ENCODE measurements at places on chromosomes 13 and 19. TPM values are rescaled to one million over a fixed set of nuclear protein-coding genes. Genes with fewer than 3 reads are reported as not detected.

The CFD gene
- total RNA-seq, result 45.8 TPM

DNA sequence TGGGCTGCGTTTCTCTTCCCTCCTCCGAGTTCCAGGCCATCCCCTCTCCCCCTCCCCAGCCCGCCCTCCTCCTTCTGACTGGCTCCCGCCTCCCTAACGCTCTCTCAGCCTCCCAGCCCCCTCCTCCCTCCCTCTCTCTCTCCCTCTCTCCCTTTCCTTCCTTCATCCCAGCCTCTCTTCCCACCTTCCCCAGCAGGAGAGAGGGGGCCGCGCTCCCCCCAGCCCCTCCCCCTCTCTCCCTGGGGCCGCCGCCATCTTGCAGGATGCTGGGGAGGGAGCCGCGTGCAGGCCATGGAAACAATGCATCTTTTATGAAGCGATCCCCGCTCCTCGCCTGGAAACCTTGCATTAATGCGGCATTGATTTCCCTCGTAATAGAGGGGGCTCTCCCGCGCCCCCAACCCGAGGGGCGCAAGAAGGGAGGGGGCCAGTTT, 42.6 kb upstream of the ADGRL1 start:
- peaks cover 18% of the 10 kb centered on the region for H3K4me1 ChIP-seq
- H3K36me3 ChIP-seq, result no peaks in the 10 kb centered on the region
- peak overlapping the region; percentile 53 for H3K27ac ChIP-seq
- DNase-seq, result peak; percentile 40

- no peak for DNase-seq
- H3K4me1 ChIP-seq, result no peaks in the 10 kb centered on the region
- peaks cover 16% of the 10 kb centered on the region for H3K27me3 ChIP-seq
- H3K27ac ChIP-seq, result no peak overlapping the region
- H3K4me3 ChIP-seq, result no peak overlapping the region
- no peaks in the 10 kb centered on the region for H3K36me3 ChIP-seq
Measured at GRCh38 chr19:33697766-33698165, 76.0 kb downstream of the CHST8 start.

DNA sequence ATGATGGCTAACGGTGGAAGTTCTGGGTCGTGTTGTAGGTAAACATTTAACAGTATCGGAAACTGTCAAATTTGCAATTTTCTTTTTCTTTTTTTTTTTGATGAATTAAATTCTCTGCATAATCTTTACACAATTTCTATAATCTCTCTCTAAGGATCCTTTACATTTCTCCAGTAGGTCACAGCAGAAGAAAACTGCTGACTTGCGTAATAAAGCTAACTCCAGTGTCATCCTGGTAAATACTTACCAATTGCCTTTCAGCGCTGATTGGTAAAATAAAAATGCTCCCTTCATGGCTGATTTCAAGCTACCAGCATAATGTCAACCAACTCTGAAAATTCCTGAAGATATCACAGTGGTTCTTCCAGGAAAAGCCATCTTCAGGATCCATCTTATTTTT, 510.5 kb upstream of the ATXN8OS start:
- no peaks in the 10 kb centered on the region for H3K27me3 ChIP-seq
- DNase-seq, result no peak
- H3K27ac ChIP-seq, result no peak overlapping the region
- H3K36me3 ChIP-seq, result no peaks in the 10 kb centered on the region
- H3K4me1 ChIP-seq, result no peaks in the 10 kb centered on the region
- H3K4me3 ChIP-seq, result no peak overlapping the region

DNA sequence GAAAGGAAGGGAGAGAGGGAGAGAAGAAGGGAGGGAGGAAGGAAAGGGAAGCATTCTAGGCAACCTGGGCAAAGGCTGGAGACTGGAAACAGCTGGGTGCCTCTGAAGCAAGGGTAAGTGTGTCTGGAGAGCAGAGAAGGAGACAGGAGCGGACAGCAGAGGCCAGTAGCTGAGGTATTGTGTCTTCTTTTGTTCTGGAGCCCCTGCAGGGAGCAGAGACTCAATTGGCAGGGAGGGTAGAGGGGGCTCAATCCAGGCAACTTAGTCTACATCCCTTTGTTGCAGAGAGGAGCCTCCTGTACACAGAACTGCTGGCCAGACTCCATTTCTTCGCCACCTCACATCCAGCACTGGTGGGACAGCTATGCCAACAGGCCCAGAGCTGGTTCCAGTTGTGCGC, 53.2 kb downstream of the NWD1 start:
- no peak for DNase-seq
- H3K4me1 ChIP-seq, result no peaks in the 10 kb centered on the region
- no peak overlapping the region for H3K27ac ChIP-seq
- H3K36me3 ChIP-seq, result no peaks in the 10 kb centered on the region

The PAF1 gene
- 37.4 TPM for total RNA-seq

DNA sequence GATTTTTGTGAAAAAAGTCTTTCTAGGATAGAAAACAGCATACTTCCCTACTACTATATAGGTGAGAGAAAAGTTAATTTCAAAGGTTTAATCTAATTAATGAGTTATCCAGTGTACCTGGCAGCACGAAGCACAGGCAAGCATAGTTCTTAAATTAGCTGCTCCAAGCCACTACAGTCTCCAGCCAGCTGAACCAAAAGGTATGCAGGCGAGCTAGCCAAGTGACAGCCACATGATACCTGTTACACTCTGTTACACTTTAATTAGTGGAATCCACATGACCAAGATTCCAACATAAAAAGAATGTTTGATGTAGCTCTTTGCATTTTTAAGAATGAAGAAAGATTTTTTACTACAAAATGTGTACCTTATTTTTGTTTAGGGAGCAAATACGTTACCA, 15.5 kb downstream of the SLC25A30 start:
- H3K36me3 ChIP-seq, result peaks cover 50% of the 10 kb centered on the region
- DNase-seq, result no peak
- H3K27ac ChIP-seq, result peak overlapping the region; percentile 78
- H3K27me3 ChIP-seq, result no peaks in the 10 kb centered on the region
- peaks cover 36% of the 10 kb centered on the region for H3K4me1 ChIP-seq

The LRRC63 gene
- not detected for total RNA-seq

The CGB3 gene
- not detected for total RNA-seq

The ANKRD24 gene
- total RNA-seq, result 0.17 TPM

- H3K4me1 ChIP-seq, result no peaks in the 10 kb centered on the region
- H3K27ac ChIP-seq, result peak overlapping the region; percentile 21
- no peak overlapping the region for H3K4me3 ChIP-seq
- H3K36me3 ChIP-seq, result no peaks in the 10 kb centered on the region
- no peaks in the 10 kb centered on the region for H3K27me3 ChIP-seq
Measured at GRCh38 chr13:30792285-30793000, 57.1 kb downstream of the ALOX5AP start.

GRCh38 chr13:25973085-25973484, 78.7 kb downstream of the SHISA2 start:
- H3K4me1 ChIP-seq, result no peaks in the 10 kb centered on the region
- H3K4me3 ChIP-seq, result no peak overlapping the region
- H3K27ac ChIP-seq, result no peak overlapping the region
- DNase-seq, result no peak
- no peaks in the 10 kb centered on the region for H3K36me3 ChIP-seq
- H3K27me3 ChIP-seq, result peaks cover 46% of the 10 kb centered on the region

The ZNF154 gene
- 2.8 TPM for total RNA-seq

The FFAR3 gene
- 0.49 TPM for total RNA-seq

DNA sequence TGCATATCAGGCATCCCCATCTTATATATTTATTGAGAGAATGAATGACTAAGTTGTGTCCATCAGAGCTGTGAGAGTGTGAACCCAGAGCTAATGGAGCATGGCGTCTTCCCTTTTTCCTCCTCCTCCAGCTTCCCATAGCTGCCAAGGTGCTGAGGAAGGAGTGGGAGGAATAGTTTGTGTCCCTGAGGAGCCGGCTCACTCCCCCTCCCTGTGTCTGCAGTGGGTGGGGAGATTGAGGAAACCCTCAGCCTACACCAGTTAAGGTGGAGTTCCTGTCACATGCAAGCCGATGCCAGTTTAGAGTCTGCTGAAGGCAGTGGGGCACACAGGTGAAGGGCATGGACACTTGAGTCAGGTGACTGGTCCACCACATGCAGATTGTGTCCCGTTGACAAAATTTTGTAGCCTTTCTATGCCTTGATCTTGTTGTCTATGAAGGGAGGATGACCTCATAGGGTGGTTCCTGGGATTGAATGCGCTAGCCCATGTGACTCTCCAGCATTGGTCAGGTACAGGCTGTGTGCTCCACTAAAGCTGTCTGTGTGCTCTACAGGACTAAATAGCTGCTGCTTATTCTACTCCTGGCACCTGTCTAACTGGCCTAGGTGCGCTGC, 47.6 kb upstream of the GPI start:
- no peak overlapping the region for H3K4me3 ChIP-seq
- peak overlapping the region; percentile 71 for H3K27ac ChIP-seq
- peaks cover 21% of the 10 kb centered on the region for H3K4me1 ChIP-seq

DNA sequence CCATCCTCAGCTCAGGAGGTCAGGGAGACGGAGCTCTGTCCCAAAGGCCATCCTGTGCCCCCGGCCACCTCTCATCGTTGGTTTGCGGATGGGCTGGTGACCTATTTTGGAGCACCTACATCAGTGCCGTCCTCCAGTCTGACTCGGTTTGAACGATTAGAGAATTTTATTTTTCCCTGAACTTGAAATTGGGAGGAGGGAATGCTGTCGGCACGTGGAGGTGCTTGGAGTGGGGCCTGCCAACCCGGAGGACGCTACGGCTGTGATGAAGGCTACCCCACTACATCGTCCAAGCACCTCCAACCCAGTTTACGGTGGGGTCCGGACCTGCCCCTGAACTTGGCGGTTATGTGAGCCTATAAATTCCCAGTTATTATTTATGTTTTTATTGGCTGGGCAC, 3.0 kb upstream of the ZNF554 start:
- peaks cover 17% of the 10 kb centered on the region for H3K4me1 ChIP-seq
- H3K4me3 ChIP-seq, result no peak overlapping the region
- peaks cover 16% of the 10 kb centered on the region for H3K36me3 ChIP-seq
- H3K27ac ChIP-seq, result no peak overlapping the region
- no peaks in the 10 kb centered on the region for H3K27me3 ChIP-seq

DNA sequence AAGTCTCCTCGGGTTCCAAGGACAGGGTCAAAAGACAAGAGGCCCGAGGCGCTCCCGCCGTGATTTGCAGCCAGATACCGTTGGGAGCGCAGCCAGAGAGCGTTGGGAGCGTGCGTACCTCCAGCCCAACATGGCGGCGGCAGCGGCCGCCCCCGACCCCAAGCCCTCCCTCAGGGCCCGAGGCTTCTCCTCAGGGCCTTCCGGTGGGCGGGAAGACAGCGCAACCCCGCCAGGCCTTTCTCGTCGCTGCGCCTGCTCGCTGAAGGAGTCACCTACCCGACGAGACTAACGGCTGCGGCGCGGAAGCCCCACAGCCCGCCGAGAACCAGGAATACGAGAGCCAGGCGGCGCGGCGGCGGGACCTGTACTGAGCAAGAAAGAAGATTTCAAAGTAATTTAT, 3.2 kb upstream of the ZNF850 start:
- H3K36me3 ChIP-seq, result no peaks in the 10 kb centered on the region
- peaks cover 11% of the 10 kb centered on the region for H3K4me1 ChIP-seq
- no peaks in the 10 kb centered on the region for H3K27me3 ChIP-seq
- H3K27ac ChIP-seq, result peak overlapping the region; percentile 47
- DNase-seq, result peak; percentile 57
- H3K4me3 ChIP-seq, result peak overlapping the region; percentile 54

DNA sequence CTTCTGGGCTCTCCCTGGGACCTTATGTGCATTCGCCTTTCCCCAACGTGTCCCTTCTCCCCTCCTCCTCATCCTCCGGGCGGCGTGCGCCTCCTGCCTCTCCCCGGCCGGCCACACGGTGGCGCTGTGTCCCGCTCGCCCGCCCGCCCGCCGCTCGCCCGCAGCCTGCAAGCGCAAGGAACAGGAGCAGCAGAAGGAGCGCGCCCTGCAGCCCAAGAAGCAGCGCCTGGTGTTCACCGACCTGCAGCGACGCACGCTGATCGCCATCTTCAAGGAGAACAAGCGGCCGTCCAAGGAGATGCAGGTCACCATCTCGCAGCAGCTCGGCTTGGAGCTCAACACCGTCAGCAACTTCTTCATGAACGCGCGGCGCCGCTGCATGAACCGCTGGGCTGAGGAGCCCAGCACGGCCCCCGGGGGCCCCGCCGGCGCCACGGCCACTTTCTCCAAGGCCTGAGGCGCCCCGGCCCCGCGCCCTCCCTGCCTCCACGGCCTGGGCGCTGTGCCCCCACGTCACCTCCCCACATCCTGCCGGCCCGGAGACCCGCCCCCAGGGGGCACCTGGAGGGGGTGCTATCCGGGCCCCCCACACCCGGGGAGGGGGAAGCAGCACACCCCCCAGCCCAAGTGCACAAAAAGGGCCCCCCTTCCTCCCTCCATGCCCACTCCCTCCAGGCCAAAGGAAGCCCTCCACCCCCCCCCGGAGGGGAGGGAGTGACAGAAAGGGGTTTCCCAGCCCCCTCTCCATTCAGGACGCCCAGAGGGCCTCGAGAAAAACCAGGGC, 21.9 kb downstream of the ONECUT3 start:
- DNase-seq, result no peak
- peaks cover 97% of the 10 kb centered on the region for H3K27me3 ChIP-seq
- no peak overlapping the region for H3K27ac ChIP-seq
- H3K4me1 ChIP-seq, result peaks cover 8% of the 10 kb centered on the region

The CACNG7 gene
- not detected for total RNA-seq

The ZNF653 gene
- total RNA-seq, result 2.4 TPM

DNA sequence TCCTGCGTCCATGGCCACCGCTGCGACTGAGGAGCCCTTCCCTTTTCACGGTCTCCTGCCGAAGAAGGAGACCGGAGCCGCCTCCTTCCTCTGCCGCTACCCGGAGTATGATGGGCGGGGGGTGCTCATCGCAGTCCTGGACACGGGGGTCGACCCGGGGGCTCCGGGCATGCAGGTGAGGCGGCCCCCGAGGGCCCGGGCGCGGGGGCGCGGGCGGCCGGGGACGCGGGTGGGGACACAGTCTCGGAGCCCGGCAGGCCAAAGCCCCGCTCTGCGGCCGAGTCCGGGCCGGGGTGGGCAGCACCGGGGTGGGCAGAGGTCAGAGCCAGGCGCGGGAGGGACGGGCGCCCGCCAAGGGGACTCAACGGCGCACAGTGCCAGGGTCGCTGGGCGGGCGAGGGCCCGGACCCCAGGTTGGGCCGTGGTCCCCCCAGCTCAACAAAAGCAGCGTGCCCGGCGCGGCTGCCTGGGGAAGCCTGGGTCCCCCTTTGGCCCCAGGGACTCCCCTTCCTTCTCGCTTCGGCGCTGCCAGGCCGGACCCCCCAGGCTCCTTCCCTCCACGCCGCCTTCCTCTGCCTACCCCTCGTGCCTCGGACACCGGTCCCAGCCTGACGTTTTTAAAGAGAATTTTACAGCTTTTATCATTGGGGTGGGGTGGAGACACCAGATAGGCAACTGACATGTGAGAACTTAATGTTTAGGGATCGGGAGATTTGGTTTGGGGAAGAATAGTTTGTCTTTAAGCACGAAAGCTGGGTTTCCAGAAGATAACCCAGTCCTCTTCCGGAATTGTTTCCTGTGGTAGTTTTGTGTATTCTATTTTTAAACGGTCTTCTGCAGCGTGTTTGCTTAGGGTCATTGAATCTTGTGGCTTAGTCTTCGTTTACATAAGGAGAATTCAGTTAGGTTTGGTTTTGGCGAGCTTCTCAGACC, 509 bp downstream of the TPP2 start:
- peak overlapping the region; percentile 98 for H3K27ac ChIP-seq
- no peaks in the 10 kb centered on the region for H3K36me3 ChIP-seq
- no peaks in the 10 kb centered on the region for H3K27me3 ChIP-seq
- H3K4me1 ChIP-seq, result peaks cover 46% of the 10 kb centered on the region

- peaks cover 18% of the 10 kb centered on the region for H3K4me1 ChIP-seq
- no peaks in the 10 kb centered on the region for H3K27me3 ChIP-seq
- H3K4me3 ChIP-seq, result no peak overlapping the region
- H3K27ac ChIP-seq, result no peak overlapping the region
- DNase-seq, result no peak
Measured at GRCh38 chr19:33509774-33510173, 11.8 kb downstream of the PEPD start.

The WDR88 gene
- total RNA-seq, result not detected

Data from heart right ventricle (tissue), 16 donors.